ENCODE measurements at places on chromosomes 3 and 15.

DNA sequence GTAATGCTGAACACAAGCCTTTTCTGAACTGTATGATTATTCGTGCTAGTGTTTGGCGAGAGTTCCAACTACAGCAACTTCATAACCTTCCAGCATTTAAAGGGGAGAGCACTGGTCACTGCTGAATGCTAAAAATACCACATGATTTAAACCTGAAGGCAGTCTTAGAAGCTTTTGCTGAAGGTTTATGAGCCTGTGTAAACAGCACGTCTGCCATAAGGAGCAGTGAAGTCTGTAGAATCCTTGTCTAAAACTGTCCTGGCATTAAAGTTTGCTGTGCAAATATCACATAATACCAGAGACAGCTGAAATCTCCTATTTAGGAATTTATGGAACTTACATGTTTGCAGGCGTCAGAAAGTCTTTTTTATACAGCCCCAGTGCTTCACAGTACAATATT, 5.9 kb downstream of the SATB1 start:
- DNase-seq: no peak

DNA sequence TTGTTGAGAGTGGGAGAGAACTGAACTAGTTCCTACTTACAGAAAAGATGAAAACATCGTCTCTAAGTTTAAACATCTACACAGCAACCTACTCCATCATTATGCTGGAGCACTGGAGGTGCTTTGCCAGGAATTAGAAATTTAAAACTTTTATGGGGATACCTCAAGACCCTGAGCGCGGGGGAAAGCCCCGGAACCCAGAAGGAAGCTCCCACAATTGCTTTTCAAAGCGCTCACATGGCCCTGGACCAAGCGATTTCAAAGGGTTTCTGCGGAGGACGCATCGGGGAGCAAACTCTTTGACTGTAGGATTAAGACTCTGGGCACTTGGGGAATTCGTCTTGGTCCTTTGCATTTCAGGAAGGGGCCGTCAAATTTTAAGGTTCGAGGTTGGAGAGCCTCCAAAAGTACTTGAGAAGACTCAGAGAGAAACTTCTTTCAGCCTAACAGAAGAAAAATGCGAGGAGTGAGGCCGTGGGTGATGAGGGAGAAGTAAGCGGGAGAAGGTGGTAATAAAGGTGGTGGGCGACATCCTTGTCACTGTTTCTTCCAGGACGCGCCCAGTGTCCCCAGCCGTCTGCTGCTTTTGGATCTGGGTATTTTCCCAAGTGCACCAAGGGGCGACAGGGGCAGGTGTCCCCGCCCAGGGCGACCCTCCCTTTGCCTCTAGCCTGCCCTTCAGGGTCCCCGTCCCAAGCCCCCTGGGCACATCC, 591 bp downstream of the PROK2 start:
- DNase-seq: no peak

- no peak for DNase-seq
Observed at GRCh38 chr3:45616158-45616557, 21.6 kb downstream of the LIMD1 start.

DNA sequence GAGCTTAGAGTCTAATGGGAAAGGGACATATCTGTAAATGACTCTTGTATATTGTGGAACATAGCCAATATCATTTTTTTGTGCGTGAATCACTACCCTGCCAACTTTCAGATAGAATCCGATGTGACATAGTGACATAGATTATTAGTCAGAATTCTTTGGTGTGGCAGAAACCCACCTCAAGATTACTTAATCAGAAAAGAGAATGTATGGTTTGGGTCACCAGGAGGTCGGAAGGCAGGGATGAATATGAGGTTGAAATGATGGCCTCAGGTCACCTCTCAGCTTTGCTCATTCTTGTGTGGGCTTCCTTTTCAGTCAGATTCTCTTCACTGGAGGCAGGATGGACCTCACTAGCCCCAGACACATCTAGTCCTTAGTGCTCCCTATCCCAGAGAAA, 41.4 kb downstream of the SNAPC5 start:
- no peak for DNase-seq

- DNase-seq: no peak
Observed at GRCh38 chr3:14598143-14598569, 53.4 kb upstream of the CCDC174 start.

DNA sequence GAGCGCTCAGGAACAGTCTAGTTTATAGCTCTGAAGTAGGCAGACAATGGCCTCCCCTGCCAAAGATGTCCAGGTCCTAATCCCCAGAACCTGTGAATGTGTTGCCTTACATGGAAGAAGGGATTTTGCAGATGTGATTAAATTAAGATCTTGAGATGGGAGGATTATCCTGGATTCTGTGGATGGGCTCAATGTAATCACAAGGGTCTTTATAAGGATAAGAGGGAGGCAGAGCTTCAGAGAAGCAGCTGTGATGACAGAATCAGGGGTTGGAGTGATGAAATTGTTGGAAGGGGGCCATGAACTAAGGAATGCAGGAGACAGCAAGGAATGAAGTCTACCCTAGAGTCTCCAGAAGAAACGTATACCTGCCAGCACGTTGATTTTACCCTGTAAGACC, 14.0 kb upstream of the GK5 start:
- no peak for DNase-seq

DNA sequence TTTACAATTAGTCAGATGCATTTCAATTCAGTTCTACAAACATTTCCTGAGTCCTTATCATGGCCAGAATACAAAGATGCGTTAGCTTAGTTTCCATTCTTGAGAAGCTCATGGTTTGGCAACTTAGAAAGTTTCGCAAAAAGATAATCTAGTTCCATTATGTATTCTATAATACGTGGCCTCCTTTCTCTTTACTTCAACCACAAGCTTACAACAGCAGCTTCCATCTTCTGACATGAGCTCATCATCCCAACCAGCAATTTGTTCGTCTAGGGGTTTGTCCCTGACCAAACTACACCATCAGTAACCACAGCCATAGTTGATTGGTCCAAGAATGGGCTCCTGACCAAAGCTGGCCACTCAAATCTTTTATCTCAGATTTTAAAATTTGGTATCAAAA, 267.6 kb upstream of the TBC1D5 start:
- no peak for DNase-seq

GRCh38 chr15:93989440-93989998, 241.8 kb upstream of the MCTP2 start:
- no peak for DNase-seq

GRCh38 chr3:148187296-148187695, 510.4 kb upstream of the AGTR1 start:
- no peak for DNase-seq

DNA sequence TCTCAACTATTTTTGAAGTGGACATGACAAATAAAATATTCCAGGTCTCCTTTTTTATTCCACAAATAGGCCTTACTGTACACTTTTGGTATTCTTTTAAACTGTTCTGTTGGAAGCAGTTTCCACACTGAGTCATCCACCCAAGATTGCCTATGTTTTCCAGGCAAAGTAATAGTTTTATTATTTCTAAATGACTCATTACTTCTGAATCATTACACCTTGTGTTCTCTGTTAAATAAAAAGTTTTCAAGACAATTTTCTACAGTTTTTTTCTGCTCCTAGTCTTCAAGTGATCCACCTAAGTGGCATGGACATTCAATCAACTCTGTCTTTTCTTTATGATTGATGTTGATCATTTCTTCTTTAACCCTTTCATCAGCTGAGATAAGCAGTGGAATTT, 26.5 kb downstream of the PPP2R3A start:
- DNase-seq: no peak

- no peak for DNase-seq
Observed at GRCh38 chr15:71355268-71355667, 240.0 kb downstream of the THSD4 start.

Data from left hindlimb (tissue), 1 donor.